Stimulated activated CD8-positive, alpha-beta memory T cell treated with anti-CD3 and anti-CD28 coated beads, Interleukin-7, amount 100 ng/mL, for 1 hour (primary cell): ENCODE measurements at places on chromosomes 3 and 15.

- no peak for DNase-seq
Observed at GRCh38 chr15:40047415-40048210, 8.6 kb upstream of the SRP14 start.

GRCh38 chr15:42402455-42403205, 43.3 kb downstream of the CAPN3 start:
- DNase-seq, result no peak

GRCh38 chr15:62209821-62210220, 44.7 kb upstream of the C2CD4B start:
- DNase-seq, result no peak

GRCh38 chr3:196203846-196204245, 7.4 kb downstream of the ZDHHC19 start:
- no peak for DNase-seq

DNA sequence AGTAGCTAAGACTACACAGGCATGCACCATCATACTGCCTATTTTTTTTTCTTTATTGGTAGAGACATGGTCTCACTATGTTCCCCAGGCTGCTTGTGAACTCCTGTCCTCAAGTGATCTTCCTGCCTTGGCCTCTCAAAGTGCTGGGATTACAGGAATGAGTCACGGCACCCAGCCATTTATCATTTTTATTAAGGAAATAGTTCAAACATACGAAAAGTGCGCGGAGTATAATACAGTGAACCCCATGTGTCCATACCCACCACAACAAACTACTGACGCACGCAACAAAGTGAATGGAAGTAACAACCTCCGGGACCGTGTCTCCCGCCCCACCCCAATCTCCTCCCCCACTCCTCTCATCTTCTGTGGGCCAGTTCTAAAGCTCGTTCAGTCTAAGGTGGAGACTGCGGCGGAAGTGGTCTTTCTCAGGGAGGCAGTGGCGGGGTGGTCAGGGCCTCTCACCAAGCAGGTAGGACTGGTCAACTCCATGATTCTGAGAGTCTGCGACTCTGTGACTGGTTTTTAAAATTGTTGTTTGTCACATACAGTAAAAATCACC, 42.1 kb downstream of the DNAJB8 start:
- DNase-seq, result no peak
